ENCODE measurements at places on chromosomes 2 and 18.

DNA sequence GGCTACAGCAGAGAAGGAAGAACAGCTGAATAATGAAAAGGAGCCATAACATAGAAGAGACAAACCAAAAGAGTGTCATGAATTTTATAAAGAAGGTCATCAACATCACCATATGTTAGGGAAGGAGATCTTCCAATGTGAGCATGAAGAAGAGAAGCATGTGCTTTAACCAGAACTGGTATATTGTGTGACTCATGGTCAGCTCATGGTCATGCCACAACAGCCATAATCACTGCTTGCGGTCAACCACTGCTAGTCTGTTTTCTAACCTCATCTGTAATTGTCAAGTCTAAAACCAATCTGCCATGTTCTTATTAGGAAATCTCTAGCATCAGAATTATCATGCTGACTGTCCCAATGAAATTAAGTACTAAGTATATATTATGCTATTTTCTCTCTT, 204.1 kb upstream of the VRK2 start:
- DNase-seq, result no peak

GRCh38 chr2:120398051-120398995, 52.4 kb downstream of the INHBB start:
- no peak for DNase-seq

DNA sequence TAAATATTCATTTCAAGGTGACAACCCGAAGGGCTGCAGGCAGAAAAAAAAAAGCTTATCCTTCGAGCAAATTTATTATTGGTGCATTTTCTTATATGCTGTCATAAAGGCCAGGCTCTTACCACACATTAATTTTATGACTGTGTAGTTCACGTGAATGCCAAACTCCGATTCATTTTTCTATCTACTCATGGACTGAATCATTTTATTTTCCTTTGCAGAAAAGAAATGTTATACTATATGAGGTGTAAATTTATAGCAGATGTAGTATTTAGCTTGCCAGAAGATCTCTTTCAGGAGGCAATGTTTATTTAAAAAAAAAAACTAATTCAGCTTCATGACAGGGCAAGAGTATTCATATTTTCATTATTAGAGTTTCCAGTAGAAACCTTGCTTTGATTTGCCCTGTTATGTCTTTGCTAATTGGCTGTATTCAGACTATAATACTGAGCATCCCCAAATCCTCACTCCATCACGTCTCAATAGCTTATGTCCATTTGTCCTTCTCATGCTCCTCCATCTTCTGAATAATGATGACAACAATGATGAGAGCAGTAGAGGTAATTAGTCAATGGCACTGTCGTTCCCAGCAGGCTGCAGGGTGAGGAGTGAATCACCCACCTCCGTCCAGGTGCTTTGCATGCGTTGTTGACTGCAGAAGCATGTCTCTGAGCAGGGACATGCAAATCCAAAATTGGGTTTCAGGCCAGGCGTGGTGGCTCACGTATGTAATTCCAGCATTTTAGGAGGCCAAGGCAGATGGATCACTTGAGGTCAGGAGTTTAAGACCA, 101.1 kb upstream of the RAB12 start:
- no peak for DNase-seq

- DNase-seq, result no peak
These were observed 1588.9 kb upstream of the TMEFF2 start for GRCh38 chr2:193783681-193784080.

Measured in NCI-H2081 treated with DMSO at 0.1 percent for 48 hours (cell line).